ENCODE measurements at places on chromosomes 6 and 20. TPM values are rescaled to one million over a fixed set of nuclear protein-coding genes. Genes with fewer than 3 reads are reported as not detected.

DNA sequence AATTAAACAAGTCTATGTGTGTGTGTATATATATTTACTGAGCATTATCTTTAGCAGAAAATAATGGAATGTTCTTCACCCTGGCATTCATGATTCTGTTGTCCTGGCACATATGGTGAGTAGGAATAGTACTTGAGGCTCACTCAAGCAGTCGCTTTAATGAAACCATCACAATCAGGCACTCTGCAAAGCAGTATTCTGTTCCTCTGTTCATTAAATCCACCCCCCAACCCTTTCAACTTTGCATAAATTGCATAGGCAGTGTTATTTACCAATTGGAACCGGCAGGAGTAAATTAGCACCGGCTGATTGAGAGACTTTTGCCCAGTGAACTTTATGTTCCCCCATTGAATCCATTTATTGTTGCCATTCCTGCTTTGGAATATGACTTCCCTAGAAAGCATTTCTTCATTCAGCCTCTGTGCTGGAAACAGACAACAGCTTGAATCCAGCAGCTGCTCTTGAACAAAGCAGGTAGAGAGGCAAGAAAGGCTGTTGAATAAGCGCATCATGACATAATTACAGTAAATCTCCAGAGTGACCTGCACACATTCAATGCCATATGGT lies 268.0 kb upstream of the RNF217 start:
- no peak for DNase-seq

GRCh38 chr6:97246842-97247241 lies 36.2 kb downstream of the MMS22L start:
- no peak for DNase-seq

GRCh38 chr20:63259734-63260460 lies 5.6 kb upstream of the NKAIN4 start:
- no peak for DNase-seq

GRCh38 chr20:62808211-62808865 lies 3.7 kb downstream of the OGFR start:
- peak; percentile 93 for DNase-seq

- no peak for DNase-seq
Measured at GRCh38 chr6:43243664-43244321, 512 bp downstream of the TTBK1 start.

- no peak for DNase-seq
Measured at GRCh38 chr6:81997090-81997926, 244.8 kb upstream of the TENT5A start.

DNA sequence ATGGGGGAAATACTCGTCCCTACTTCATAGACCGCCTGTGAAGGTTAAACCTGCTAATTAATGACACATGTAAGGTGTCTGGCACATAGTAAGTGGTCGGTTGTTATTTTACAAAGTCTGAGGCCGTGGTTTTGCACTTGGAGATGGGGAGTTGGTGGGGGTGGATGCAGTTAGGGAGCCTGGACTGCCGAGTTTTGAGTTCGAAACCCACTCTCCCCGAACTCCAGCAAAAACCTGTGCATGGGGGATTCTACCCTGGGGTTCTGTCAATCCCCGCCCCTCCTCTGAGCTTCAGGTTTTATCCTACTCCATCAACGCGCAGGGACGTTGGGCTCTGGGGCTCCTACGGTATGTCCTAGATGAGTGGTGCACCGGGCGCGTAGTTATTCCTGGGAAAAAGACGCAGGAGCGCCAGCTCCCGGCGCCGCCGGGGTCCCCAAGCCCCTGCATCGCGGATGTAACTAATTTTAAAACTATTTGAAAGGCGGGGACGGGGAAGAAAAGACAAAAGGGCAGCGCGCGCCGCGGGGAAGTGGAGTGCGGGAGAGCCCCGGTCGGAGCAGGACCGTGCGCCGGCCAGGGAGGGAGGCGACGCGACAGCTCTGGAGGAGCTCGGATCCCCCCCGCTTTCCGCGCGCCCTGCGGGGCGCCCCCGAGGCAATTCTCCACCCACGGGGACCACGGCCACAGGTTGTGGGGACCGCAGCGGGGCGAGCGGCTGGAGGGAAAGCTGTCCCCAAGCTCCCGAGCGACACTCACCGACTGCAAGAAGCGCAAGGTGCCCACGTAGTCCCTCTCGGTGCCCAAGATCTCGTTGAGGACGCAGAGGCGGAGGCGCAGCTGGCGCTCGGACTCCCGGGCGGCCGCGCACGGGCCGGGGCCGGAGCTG lies 672 bp downstream of the PREX1 start:
- DNase-seq, result no peak

- no peak for DNase-seq
Measured at GRCh38 chr6:85669735-85670194, 27.1 kb upstream of the SYNCRIP start.

CAP2 gene
- total RNA-seq, result 71.8 TPM

IL17F gene
- total RNA-seq, result not detected

GRCh38 chr20:48634641-48635040 lies 193.2 kb downstream of the PREX1 start:
- no peak for DNase-seq

DNA sequence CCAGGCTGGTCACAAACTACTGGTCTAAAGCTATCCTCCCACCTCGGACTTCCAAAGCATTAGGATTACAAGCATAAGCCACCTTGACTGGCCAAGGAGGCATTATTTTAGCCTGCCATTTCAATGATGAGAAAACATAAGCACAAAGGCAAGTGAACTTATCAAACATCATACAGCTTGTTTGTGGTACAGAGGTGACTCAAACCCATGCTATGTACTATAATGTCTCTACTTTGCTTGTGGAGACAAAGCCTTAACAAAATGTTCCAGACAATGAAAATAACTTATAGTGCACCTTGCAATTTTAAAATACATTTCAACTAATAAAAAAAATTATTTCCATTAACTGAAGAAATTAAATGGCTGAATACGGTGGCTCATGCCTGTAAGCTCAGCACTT lies 26.2 kb downstream of the HDAC2 start:
- DNase-seq, result no peak

- no peak for DNase-seq
Measured at GRCh38 chr6:75415804-75416203, 77.8 kb downstream of the FILIP1 start.

PROKR2 gene
- not detected for total RNA-seq

GRCh38 chr20:60469829-60470228 lies 511.6 kb downstream of the CDH26 start:
- DNase-seq, result peak; percentile 63

GRCh38 chr6:81772741-81773140 lies 20.3 kb upstream of the TENT5A start:
- DNase-seq, result no peak

GRCh38 chr20:31485450-31486339 lies 10.6 kb downstream of the REM1 start:
- no peak for DNase-seq

EMILIN3 gene
- total RNA-seq, result 2.1 TPM

- DNase-seq, result no peak
Measured at GRCh38 chr20:21101932-21102575, 4.1 kb downstream of the LINC00237 start.

- no peak for DNase-seq
Measured at GRCh38 chr6:117947234-117947633, 40.2 kb downstream of the SLC35F1 start.

PPP1R11 gene
- 46.8 TPM for total RNA-seq

DNA sequence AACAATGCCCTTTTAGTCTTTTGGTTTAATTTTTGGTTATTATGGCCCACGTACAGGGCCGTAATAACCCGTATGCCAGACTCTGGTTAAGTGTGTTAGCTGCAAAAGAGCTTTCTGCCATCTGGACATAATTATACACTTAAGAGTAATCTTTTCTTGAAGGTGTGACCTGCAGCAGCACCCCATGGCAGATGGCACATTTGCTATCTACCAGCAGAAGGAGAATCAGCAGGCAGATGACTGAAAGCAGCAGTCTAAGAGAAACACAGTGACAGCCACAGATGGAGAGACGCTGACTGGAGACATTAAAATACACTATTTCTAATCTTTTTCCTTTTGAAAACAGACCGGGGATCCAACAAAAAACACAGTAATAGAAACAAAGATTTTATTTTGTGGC lies 18.7 kb downstream of the ASF1A start:
- no peak for DNase-seq

- DNase-seq, result peak; percentile 75
Measured at GRCh38 chr6:42564506-42564825, 637 bp downstream of the UBR2 start.

- DNase-seq, result peak; percentile 36
Measured at GRCh38 chr6:106702451-106703110, 73.2 kb downstream of the QRSL1 start.

DNA sequence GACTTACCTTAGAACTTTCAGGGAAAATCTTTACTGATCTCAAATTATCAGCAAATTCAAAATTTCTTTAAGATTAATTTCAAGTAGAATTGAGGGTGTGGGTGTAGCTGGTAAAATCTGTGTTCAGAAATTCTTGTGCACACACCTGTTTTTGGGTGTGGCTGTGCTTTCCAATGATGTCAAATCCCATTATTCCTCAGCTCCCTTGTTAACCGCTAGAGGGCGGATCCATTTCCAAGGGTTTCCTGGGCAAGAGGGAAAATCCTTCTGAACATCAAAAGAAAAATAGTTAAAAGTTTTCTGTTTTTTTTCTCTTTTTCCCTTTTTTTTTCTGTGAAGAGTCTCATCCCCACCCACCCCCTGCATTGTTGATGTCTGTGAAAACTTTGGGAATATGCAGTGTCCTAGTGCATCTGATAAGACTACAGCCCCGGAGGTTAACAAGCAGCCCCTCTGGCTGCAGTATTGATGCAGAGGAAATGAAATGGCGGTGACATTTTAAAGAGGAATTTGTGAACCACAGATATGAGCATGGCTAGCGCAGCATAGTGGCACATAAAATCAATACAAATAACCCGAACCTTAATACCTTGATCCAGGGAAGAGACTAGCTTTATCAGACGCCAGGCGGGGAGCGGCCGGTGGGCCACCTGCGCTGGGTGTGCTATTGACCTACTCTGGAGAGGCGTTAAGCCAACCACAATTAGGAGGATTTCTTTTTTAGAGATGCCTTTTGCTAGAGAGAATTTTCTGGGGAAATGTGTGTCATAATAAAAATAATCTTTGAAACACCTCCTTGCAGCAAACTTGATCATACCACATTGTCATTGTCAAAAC lies 130.9 kb downstream of the FOXA2 start:
- DNase-seq, result no peak

PRR18 gene
- not detected for total RNA-seq

- DNase-seq, result peak; percentile 63
Measured at GRCh38 chr20:32437391-32438074, 79.4 kb downstream of the ASXL1 start.

TINAG gene
- not detected for total RNA-seq

VNN1 gene
- not detected for total RNA-seq

DNA sequence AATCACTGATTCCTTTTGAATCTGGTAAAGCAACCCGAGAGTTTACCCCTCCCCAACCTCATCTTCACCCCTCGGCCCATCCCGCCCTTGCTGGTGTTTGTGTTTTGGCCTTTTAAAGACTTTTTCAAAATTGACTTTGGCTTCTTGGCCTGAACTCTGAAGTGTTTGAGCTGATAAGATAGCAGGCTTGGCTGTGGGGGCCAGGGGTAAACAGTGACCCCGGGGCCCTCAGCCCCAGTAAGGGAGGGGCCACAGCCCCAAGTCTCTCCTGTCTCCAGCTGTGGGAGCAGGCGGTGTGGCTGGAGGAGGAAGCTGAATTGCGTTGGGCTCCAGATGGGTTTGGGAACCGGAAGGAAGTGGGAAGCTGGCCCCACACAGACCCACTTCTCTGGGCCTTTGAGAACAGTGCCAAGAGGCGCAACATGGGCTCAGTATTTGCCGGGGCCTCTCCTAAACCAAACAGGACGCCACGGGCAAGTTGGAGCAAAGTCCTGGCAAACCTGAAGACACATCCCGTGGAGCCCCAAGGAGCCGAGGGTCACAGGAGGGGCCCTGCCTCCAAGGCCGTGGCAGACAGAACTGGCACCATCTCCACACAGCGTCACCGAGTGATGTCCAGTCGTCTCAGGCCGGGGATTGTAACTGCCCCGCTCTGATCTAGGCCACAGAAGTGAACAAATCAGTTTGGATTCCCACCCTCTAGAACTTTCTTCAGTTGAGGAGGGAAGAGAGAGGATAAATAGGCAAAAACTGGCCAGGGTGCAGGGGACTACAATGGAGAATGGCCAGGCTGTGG lies 54.3 kb upstream of the PTPN1 start:
- DNase-seq, result no peak

DNA sequence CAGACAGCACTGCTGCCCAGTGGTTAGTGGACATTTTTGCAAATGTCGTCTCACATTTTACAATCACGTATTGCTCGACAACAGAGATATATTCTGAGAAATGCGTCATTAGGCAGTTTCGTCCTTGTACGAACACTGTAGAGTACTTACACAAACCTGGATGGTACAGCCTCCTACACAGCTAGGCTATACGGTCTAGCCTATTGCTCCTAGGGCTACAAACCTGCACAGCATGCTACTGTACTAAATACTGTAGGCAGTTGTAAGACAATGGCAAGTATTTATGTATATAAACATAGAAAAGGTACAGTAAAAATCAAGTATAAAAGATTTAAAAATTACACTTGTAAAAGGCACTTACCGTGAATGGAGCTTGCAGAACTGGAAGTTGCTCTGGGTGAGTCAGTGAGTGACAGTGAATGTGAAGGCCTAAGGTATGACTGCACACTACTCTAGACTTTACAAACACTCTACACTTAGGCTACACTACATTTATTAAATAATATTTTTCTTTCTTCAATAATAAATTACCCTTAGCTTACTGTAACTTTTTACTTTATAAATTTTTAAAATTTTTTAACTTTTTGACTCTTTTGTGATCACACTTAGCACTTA lies 43.1 kb downstream of the ALDH5A1 start:
- DNase-seq, result no peak

DNA sequence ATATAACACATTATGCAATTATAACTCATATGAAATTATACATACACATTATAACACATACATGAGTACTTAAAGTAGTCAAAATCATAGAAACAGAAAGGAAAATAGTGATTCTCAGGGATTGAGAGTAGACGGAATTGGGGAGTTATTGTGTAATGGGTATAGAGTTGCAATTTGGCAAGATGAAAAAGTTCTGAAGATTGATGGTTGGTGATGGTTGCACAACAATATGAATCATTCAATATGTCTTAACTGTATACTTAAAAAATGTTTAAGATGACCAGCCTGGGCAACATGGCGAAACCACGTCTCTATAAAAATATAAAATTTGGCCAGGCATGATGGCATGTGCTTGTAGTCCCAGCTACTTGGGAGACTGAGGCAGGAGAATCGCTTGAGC lies 372.7 kb downstream of the CDKAL1 start:
- DNase-seq, result no peak
